Effector memory CD4-positive, alpha-beta T cell (primary cell): ENCODE measurements at places on chromosomes 16 and 17.

- no peaks in the 10 kb centered on the region for H3K4me1 ChIP-seq
- no peaks in the 10 kb centered on the region for H3K36me3 ChIP-seq
- H3K4me3 ChIP-seq, result no peak overlapping the region
- no peak for DNase-seq
- no peaks in the 10 kb centered on the region for H3K27me3 ChIP-seq
These were observed 45.7 kb upstream of the ZNF469 start for GRCh38 chr16:88337021-88337420.

DNA sequence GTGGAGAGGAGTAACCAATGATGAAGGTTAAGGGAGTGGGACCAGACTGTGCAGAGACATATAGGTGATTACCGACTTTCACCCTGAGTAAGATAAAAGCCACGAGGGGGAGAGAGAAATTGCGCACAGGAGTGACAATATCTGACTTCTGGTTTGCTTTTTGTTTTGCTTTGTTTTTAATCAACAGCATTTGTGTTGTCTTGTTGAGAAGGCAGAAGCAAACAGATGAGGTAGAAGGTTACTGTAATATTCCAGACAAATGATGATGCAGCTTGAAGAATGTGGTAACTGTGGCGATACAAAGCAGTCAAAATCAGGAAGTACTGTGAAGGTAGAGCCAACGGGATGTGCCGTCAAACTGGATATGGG, 7.5 kb downstream of the PELP1 start:
- no peak for DNase-seq
- H3K27me3 ChIP-seq, result no peaks in the 10 kb centered on the region
- peak overlapping the region; percentile 58 for H3K27ac ChIP-seq
- H3K36me3 ChIP-seq, result no peaks in the 10 kb centered on the region
- peak overlapping the region; percentile 17 for H3K4me3 ChIP-seq

- no peak overlapping the region for H3K27ac ChIP-seq
- H3K27me3 ChIP-seq, result no peaks in the 10 kb centered on the region
- H3K4me3 ChIP-seq, result no peak overlapping the region
- no peak for DNase-seq
- H3K4me1 ChIP-seq, result no peaks in the 10 kb centered on the region
- no peaks in the 10 kb centered on the region for H3K36me3 ChIP-seq
These were observed 481.9 kb downstream of the SOX9 start for GRCh38 chr17:72602517-72603419.

DNA sequence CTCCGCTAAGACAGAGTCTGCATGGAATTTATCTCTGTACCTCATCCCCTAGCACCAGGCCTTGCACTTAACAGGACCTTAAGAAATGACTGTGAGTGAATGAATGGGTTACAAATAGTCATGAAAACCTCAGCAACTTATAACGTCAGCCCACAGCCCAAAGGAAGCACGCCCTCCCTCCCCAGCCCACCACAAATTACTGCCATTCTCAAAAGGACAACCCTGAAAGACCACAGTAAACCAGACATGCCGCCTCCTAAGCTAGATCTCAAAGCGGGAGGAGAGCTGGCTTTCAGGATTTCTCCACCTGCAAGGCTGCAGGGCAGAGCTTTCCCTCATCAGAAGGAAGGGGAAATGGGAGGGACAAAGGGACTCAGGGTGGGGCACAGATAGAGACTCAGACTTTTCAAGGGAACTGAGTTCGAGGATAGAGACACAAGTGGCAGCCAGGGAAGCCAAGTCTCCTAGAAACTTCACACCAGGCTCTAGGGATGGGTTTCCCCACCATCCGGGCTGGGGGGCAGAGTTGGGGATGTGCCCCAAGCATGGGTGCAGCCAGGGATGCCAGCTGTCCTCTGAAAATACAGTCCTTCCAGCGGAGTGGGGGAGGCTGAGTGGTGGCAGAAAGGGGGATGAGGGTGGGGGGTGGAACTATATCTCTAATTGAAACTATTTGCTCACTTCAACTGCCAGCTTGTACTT, 56.7 kb downstream of the PLXDC1 start:
- DNase-seq, result no peak
- H3K4me1 ChIP-seq, result peaks cover 70% of the 10 kb centered on the region
- H3K27ac ChIP-seq, result peak overlapping the region; percentile 48

GRCh38 chr17:41785859-41786226, 668 bp downstream of the JUP start:
- H3K36me3 ChIP-seq, result no peaks in the 10 kb centered on the region
- H3K4me3 ChIP-seq, result peak overlapping the region; percentile 44
- H3K27me3 ChIP-seq, result peaks cover 13% of the 10 kb centered on the region

GRCh38 chr16:47732523-47733111, 271.5 kb downstream of the PHKB start:
- H3K27me3 ChIP-seq, result no peaks in the 10 kb centered on the region
- H3K4me3 ChIP-seq, result no peak overlapping the region
- no peak overlapping the region for H3K27ac ChIP-seq
- DNase-seq, result no peak
- H3K4me1 ChIP-seq, result no peaks in the 10 kb centered on the region

GRCh38 chr16:3879258-3879886, 1.1 kb downstream of the CREBBP start:
- no peaks in the 10 kb centered on the region for H3K27me3 ChIP-seq
- peak overlapping the region; percentile 78 for H3K4me3 ChIP-seq
- H3K4me1 ChIP-seq, result peaks cover 28% of the 10 kb centered on the region
- peak overlapping the region; percentile 56 for H3K27ac ChIP-seq
- no peak for DNase-seq

DNA sequence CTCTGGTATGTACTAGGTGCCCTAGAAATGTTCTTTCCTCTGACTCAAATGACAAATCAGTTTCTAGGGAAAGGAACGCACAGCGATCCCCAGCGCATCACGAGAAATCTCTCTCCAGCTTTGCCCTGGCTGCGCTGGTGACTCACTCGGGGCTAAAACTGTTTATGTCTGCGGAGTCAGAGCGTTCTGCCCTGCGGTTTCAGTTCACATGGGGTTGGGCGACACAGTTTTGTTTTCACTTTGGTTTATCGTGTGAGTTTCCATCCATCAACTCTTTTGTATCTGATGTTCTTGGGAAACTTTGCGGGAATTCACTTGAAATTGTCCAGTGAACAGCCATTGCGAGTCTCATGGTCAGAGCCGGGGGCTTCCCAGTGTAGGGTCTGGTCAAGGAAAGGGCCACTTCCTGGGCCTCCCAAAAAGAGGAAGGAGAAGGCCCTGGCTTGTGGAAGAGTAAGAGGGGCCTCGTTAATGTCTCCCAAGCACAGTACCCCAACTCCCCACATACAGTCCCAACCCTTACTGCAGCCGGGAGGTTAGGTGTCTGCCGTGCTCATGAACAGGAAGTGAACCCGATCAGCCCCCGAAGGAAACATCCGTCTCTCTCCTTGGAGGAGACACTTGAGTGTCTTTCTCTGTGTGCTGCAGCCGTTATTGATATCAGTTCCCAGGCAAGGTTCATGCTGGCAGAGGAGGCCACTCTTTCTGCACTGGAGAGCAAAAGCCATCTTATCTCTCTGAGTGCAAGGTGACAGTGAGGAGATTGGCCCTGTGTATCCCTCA, 643.2 kb downstream of the WWOX start:
- H3K27ac ChIP-seq, result peak overlapping the region; percentile 86
- no peaks in the 10 kb centered on the region for H3K36me3 ChIP-seq
- no peaks in the 10 kb centered on the region for H3K27me3 ChIP-seq

GRCh38 chr17:81572563-81573168, 20.5 kb upstream of the FAAP100 start:
- H3K27me3 ChIP-seq, result no peaks in the 10 kb centered on the region
- DNase-seq, result no peak
- no peaks in the 10 kb centered on the region for H3K4me1 ChIP-seq
- H3K36me3 ChIP-seq, result peaks cover 49% of the 10 kb centered on the region

GRCh38 chr16:71672803-71673581, 47.0 kb downstream of the MARVELD3 start:
- no peaks in the 10 kb centered on the region for H3K4me1 ChIP-seq
- no peaks in the 10 kb centered on the region for H3K27me3 ChIP-seq
- H3K4me3 ChIP-seq, result no peak overlapping the region
- H3K36me3 ChIP-seq, result peaks cover 37% of the 10 kb centered on the region

GRCh38 chr16:51035711-51036110, 115.4 kb downstream of the SALL1 start:
- no peak overlapping the region for H3K4me3 ChIP-seq
- H3K27me3 ChIP-seq, result no peaks in the 10 kb centered on the region
- no peaks in the 10 kb centered on the region for H3K4me1 ChIP-seq
- no peak overlapping the region for H3K27ac ChIP-seq
- no peaks in the 10 kb centered on the region for H3K36me3 ChIP-seq

- no peaks in the 10 kb centered on the region for H3K36me3 ChIP-seq
- H3K27me3 ChIP-seq, result no peaks in the 10 kb centered on the region
- H3K4me3 ChIP-seq, result peak overlapping the region; percentile 23
- peaks cover 23% of the 10 kb centered on the region for H3K4me1 ChIP-seq
- DNase-seq, result peak; percentile 49
- H3K27ac ChIP-seq, result peak overlapping the region; percentile 42
These were observed 35.8 kb upstream of the ADGRG1 start for GRCh38 chr16:57592591-57593003.

- no peaks in the 10 kb centered on the region for H3K4me1 ChIP-seq
- H3K4me3 ChIP-seq, result no peak overlapping the region
- no peak for DNase-seq
- H3K27ac ChIP-seq, result no peak overlapping the region
- H3K27me3 ChIP-seq, result no peaks in the 10 kb centered on the region
These were observed 185.3 kb upstream of the CACNG3 start for GRCh38 chr16:24070851-24071250.

DNA sequence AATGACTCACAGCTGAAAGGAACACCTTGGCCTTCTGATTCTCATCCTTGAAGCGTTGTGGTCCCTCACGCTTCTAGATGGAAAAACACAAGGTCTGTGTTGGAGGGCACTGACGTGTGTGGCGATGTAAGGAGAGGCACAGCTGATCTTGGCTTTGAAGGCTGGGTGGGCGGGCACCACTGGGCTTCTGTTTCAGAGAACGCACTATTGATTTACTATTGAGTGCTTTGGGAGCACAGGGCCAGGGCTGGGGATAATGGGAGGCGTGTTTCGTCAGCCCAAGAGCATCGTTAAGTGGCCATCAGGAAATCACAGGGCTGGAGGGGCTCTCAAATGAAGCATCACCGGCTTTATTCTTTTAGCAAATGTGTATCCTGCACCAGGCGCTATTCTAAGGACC, 70.7 kb downstream of the CMIP start:
- H3K4me3 ChIP-seq, result no peak overlapping the region
- no peaks in the 10 kb centered on the region for H3K4me1 ChIP-seq
- no peak overlapping the region for H3K27ac ChIP-seq
- no peaks in the 10 kb centered on the region for H3K27me3 ChIP-seq
- DNase-seq, result no peak

DNA sequence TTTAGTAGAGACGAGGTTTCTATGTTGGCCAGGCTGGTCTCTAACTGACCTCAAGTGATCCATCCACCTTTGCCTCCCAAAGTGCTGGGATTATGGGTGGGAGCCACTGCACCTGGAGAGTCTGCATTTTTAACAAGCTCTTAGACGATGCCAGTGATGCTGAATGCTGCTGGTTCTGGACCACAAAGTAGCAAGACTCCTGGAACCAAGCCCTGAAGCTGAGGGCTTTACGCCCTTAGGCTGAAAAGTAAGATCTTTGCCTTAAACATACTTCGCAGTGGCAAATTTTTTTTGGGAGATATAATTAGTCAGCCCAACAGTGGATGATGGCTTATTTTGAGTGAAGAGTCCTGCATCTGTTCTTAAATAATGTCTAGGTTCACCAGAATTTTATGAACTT, 14.0 kb downstream of the METTL9 start:
- no peak for DNase-seq
- H3K4me3 ChIP-seq, result no peak overlapping the region

- peaks cover 27% of the 10 kb centered on the region for H3K4me1 ChIP-seq
- peaks cover 14% of the 10 kb centered on the region for H3K36me3 ChIP-seq
- peaks cover 2% of the 10 kb centered on the region for H3K27me3 ChIP-seq
- no peak for DNase-seq
- H3K27ac ChIP-seq, result no peak overlapping the region
These were observed 2.6 kb downstream of the APRT start for GRCh38 chr16:88809068-88809675.

DNA sequence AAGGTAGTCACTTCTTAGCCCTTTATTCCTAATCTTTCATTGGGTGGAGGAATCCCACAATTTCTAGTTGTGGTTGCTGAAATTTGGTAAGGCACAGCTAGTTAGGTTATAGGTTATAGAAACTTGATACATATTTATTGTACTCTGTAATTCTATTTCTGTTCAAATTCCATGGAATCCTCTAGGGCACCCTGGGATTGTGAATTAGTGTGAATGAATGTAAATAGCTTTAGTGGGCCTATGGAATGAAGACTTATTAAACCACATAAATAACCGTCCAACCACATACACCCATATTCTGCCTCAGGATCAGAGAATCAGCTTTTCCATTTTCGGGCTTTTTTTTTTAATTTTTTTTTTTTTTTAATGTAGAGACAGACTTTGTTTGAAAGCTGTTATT, 9.2 kb downstream of the TANC2 start:
- H3K4me1 ChIP-seq, result no peaks in the 10 kb centered on the region
- no peaks in the 10 kb centered on the region for H3K36me3 ChIP-seq
- no peak overlapping the region for H3K4me3 ChIP-seq
- DNase-seq, result no peak
- H3K27ac ChIP-seq, result no peak overlapping the region

GRCh38 chr17:50448643-50449042, 20.0 kb downstream of the CHAD start:
- no peak for DNase-seq
- H3K27ac ChIP-seq, result no peak overlapping the region
- H3K36me3 ChIP-seq, result no peaks in the 10 kb centered on the region
- no peaks in the 10 kb centered on the region for H3K4me1 ChIP-seq
- H3K27me3 ChIP-seq, result no peaks in the 10 kb centered on the region

GRCh38 chr17:4474093-4474492, 24.6 kb upstream of the SPNS2 start:
- H3K4me3 ChIP-seq, result no peak overlapping the region
- no peaks in the 10 kb centered on the region for H3K36me3 ChIP-seq
- DNase-seq, result no peak
- no peaks in the 10 kb centered on the region for H3K27me3 ChIP-seq

GRCh38 chr16:76656994-76657393, 379.8 kb downstream of the CNTNAP4 start:
- H3K4me3 ChIP-seq, result no peak overlapping the region
- no peaks in the 10 kb centered on the region for H3K4me1 ChIP-seq
- no peaks in the 10 kb centered on the region for H3K36me3 ChIP-seq
- no peak for DNase-seq

DNA sequence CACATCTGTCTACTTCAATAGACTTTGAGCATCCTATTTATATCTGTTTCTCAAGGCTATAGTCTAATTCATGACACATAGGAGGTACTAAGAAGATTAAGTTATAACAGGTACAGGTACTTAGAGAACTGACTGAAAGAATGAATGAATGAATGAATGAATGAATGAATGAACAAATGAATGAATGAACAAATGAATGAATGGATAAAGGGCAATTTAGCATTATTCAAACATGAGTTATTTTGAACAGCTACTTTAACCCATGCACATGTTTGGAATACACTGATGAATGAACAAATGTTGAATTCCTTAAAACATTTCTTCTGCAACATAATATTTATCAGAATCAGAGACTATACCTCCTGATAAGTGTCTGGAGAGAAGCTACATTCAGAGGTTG, 1165.6 kb upstream of the CDH8 start:
- no peaks in the 10 kb centered on the region for H3K4me1 ChIP-seq
- H3K27me3 ChIP-seq, result no peaks in the 10 kb centered on the region
- H3K27ac ChIP-seq, result no peak overlapping the region
